ENCODE measurements at places on chromosomes 2 and 18.

- DNase-seq: no peak
These were observed 47.8 kb upstream of the MAP4K3 start for GRCh38 chr2:39484620-39485495.

GRCh38 chr18:79597831-79598632 is 81.6 kb upstream of the CTDP1 start:
- no peak for DNase-seq

GRCh38 chr18:22211657-22212056 is 42.3 kb downstream of the GATA6 start:
- no peak for DNase-seq

GRCh38 chr2:66665124-66665984 is 230.4 kb downstream of the MEIS1 start:
- DNase-seq: no peak

- no peak for DNase-seq
These were observed 1247.1 kb upstream of the NXPH2 start for GRCh38 chr2:140027320-140027719.

DNA sequence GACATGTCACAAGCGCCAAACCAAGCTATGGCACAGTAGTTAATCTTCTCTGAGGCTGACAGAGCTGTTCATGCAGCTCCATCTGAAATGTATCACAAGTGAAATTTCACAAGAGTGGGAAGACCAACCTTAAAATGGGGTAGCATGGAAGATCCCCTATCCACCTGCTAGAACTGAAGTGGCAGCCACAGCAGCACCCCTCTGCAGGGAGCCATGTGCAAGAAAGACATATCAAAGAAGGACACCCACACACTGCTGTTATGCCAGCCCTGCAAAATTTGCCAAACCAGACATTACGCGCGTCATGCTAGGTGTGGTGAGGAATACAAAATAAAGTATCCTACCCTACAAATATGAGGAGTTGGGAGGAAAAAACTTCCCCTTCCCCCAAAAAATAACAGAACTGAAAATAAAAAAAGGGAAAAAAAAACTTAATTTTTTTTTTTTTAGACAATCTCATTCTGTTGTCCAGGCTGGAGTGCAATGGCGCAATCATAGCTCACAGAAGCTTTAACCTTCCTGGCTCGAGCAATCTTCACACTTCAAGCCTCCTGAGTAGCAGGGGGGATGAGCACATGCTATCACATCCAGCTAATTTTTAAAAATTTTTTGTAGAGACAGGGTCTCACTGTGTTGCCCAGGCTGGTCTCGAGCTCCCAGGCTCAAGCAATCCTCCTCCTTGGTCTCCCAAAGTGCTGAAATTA is 76.2 kb downstream of the STK39 start:
- no peak for DNase-seq

- no peak for DNase-seq
These were observed 20.2 kb upstream of the DLX1 start for GRCh38 chr2:172065111-172065510.

Data from DMS53 (cell line).